Tracheal epithelial cell (primary cell): ENCODE measurements at places on chromosomes 11 and 22. TPM values are rescaled to one million over a fixed set of nuclear protein-coding genes. Genes with fewer than 3 reads are reported as not detected.

WBP2NL gene
- total RNA-seq: under 0.01 TPM in 1 of 2 replicates, not detected in the other

AHNAK gene
- 448 and 668 TPM in 2 replicates for total RNA-seq

OLFML1 gene
- 0.21 TPM in 1 of 2 replicates, not detected in the other for total RNA-seq

CARNS1 gene
- 0.24 TPM in 1 of 2 replicates, not detected in the other for total RNA-seq

HEPHL1 gene
- 0.21 and 2.2 TPM in 2 replicates for total RNA-seq

KRTAP5-2 gene
- total RNA-seq: not detected in 2 replicates

ZP1 gene
- not detected in 2 replicates for total RNA-seq

CBLIF gene
- not detected in 2 replicates for total RNA-seq

CCDC116 gene
- 0.24 TPM in 1 of 2 replicates, not detected in the other for total RNA-seq

A4GALT gene
- 17.1 and 35.2 TPM in 2 replicates for total RNA-seq

C22orf31 gene
- not detected in 2 replicates for total RNA-seq

ARHGEF17 gene
- 5.8 and 7.0 TPM in 2 replicates for total RNA-seq

SNU13 gene
- 91.9 and 94.7 TPM in 2 replicates for total RNA-seq

MS4A4A gene
- not detected in 2 replicates for total RNA-seq

STK33 gene
- total RNA-seq: 3.6 and 5.1 TPM in 2 replicates

NNMT gene
- total RNA-seq: 2.1 and 356 TPM in 2 replicates

CHEK1 gene
- 5.3 and 15.9 TPM in 2 replicates for total RNA-seq

RAB36 gene
- total RNA-seq: 0.64 and 2.7 TPM in 2 replicates

SAA4 gene
- total RNA-seq: 1.9 TPM in 1 of 2 replicates, not detected in the other

IGSF9B gene
- under 0.01 and 0.43 TPM in 2 replicates for total RNA-seq

GAL3ST1 gene
- total RNA-seq: 0.48 TPM in 1 of 2 replicates, not detected in the other

CNGA4 gene
- total RNA-seq: 0.64 TPM in 1 of 2 replicates, not detected in the other

DAGLA gene
- under 0.01 and 0.96 TPM in 2 replicates for total RNA-seq

CATSPER1 gene
- under 0.01 TPM in 1 of 2 replicates, not detected in the other for total RNA-seq

P2RY6 gene
- 0.21 and 0.96 TPM in 2 replicates for total RNA-seq

NLRP10 gene
- 0.43 and 3.1 TPM in 2 replicates for total RNA-seq

KIF18A gene
- 0.43 and 1.7 TPM in 2 replicates for total RNA-seq

GPR83 gene
- total RNA-seq: under 0.01 TPM in 2 replicates

FGF19 gene
- not detected in 2 replicates for total RNA-seq

KRTAP5-8 gene
- total RNA-seq: 0.24 TPM in 1 of 2 replicates, not detected in the other

CDON gene
- total RNA-seq: 1.5 and 2.9 TPM in 2 replicates

PDE3B gene
- under 0.01 and 0.85 TPM in 2 replicates for total RNA-seq

KRTAP5-11 gene
- total RNA-seq: 0.72 TPM in 1 of 2 replicates, not detected in the other

CCDC73 gene
- under 0.01 TPM in 1 of 2 replicates, not detected in the other for total RNA-seq

PGA5 gene
- not detected in 2 replicates for total RNA-seq

LRRC32 gene
- 0.72 TPM in 1 of 2 replicates, not detected in the other for total RNA-seq

PANX3 gene
- not detected in 2 replicates for total RNA-seq

MS4A6A gene
- not detected in 2 replicates for total RNA-seq

IFITM5 gene
- not detected in 2 replicates for total RNA-seq

GP1BB gene
- under 0.01 and 3.1 TPM in 2 replicates for total RNA-seq

MS4A12 gene
- not detected in 2 replicates for total RNA-seq

RFPL1 gene
- not detected in 2 replicates for total RNA-seq

ZNF280B gene
- total RNA-seq: 0.21 and 0.24 TPM in 2 replicates

ASPHD2 gene
- 1.5 and 4.8 TPM in 2 replicates for total RNA-seq

CD248 gene
- 0.24 TPM in 1 of 2 replicates, not detected in the other for total RNA-seq

SYT7 gene
- 13.4 and 17.6 TPM in 2 replicates for total RNA-seq

SOX10 gene
- total RNA-seq: not detected in 2 replicates

ENTHD1 gene
- not detected in 2 replicates for total RNA-seq

MOGAT2 gene
- total RNA-seq: not detected in 2 replicates

OVCH2 gene
- 0.48 TPM in 1 of 2 replicates, not detected in the other for total RNA-seq

TOP3B gene
- total RNA-seq: 23.9 and 36.4 TPM in 2 replicates

AIFM3 gene
- 1.9 and 3.0 TPM in 2 replicates for total RNA-seq

OR51B5 gene
- not detected in 2 replicates for total RNA-seq

MAPK11 gene
- total RNA-seq: 2.8 and 5.8 TPM in 2 replicates

FIBP gene
- total RNA-seq: 159 and 174 TPM in 2 replicates

SMTNL1 gene
- not detected in 2 replicates for total RNA-seq

SLC22A8 gene
- not detected in 2 replicates for total RNA-seq
